ENCODE measurements at places on chromosomes 4 and X. TPM values are rescaled to one million over a fixed set of nuclear protein-coding genes. Genes with fewer than 3 reads are reported as not detected.

SPOCK3 gene
- not detected for total RNA-seq

SYN1 gene
- 0.17 TPM for total RNA-seq

GABRA4 gene
- not detected for total RNA-seq

HSFX2 gene
- total RNA-seq = 0.59 TPM

PABPC1L2A gene
- total RNA-seq = not detected

TLL1 gene
- 0.05 TPM for total RNA-seq

CHRNA9 gene
- not detected for total RNA-seq

GLUD2 gene
- total RNA-seq = 0.12 TPM

AFP gene
- total RNA-seq = not detected

FGFBP1 gene
- not detected for total RNA-seq

GAGE13 gene
- total RNA-seq = not detected

ANOS1 gene
- not detected for total RNA-seq

TBC1D9 gene
- total RNA-seq = 0.02 TPM

DBET gene
- not detected for total RNA-seq

MMAA gene
- total RNA-seq = 17.5 TPM

FREM3 gene
- total RNA-seq = 0.05 TPM

Measured in T-helper 1 cell treated with Interleukin-12 subunit alpha and Interleukin-12 subunit beta and Interleukin-4 antibody, amounts not matched to agents 30 ng/mL and 1 ng/mL, for 36 hours (primary cell).